ENCODE measurements at places on chromosomes 11 and 22.
A peak's percentile ranks its signal among the peaks of the same experiment; 100 is the strongest.

DNA sequence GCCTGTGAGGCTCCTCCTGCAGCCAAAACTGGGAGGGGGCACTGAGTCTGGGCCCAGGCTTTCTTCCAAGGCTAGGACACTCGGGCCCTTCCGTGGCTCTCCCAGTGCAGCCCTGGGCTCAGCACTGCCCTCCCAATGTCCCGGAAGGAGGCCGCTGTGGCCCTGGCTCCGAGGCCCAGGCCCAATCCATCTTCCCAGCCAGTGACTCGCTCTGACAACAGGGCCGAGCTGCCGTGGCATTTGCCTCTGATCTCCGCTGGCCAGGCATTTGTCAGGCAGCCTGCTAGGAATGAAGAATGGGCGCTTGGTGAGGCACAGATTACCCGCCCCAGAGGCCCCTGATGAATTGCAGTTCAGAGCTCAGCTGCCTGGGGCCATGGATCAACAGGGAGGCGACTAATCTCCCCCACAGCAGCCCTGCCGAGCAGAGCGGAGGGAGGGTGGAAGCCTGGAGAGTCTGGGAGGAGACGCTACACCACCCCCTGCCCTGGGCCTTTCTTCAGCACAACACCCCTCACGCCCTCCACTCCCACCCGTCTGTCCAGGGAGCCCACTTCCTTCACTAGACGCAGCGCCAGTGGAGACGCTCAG lies 8.3 kb downstream of the FXYD2 start:
- no peak for DNase-seq

DNA sequence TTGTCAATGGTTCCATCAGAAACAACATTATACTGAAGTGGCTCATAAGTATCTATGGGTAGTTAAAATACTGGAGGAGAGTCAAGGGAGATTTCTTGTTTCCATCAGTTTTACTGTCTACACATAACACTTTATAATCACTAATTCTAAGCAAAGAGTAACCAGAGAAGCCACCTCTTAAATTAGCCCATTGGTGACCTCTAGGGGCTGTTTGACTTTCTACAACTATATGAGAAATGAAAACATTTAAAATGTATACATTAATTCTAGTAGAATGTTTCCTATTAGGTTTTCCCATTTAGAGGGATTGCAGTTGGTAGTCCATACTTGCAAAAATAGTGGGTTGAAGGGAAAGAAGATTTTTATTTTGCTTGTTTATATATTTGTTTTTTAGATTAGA lies 504.3 kb downstream of the FAM181B start:
- no peak for DNase-seq

DNA sequence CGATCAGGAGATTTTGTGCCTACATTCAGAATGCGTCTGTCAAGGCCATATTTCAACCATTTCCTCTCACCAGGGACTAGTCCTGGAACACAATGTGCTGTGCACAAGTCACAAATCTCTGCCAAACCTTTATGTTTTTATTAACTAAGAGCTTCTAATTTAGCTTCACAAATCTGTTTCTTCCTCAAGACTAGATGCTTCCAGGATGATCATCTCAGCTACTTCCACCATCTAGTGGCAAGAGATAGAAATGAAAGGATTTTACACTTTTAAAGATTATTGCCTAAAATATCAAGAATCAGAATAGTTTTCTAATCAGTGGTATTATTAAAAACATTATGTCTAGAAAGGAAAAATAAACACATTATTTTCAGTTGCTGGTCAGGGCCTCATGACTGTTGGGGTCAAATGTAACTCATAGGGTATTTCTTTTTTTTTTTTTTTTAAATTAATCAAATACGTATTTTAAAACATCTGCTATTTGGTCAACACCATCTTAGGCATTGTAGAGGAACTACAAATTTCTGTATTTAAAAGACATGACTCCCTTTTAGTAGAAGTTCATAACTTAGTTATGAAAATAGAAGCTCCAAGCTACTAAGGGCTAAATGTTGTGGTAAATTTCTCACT lies 1102.6 kb downstream of the DLG2 start:
- no peak for DNase-seq

- no peak for DNase-seq
Observed at GRCh38 chr11:45881708-45882368, 3.6 kb upstream of the MAPK8IP1 start.

- DNase-seq = peak; percentile 73
Observed at GRCh38 chr11:662689-663274, 25.7 kb downstream of the DRD4 start.

GRCh38 chr11:60924110-60924905 lies at the start of gene TMEM132A:
TSS of gene TMEM132A (plus strand) at chr11:60924460. CDS start at chr11:60924634, 174 bp downstream.
- DNase-seq = no peak

All from hematopoietic multipotent progenitor cell treated with erythropoietin and hydrocortisone succinate and interleukin-3 and kit ligand, for 17 days (in vitro differentiated cells).